Astrocyte (in vitro differentiated cells and primary cell): ENCODE measurements at places on chromosomes 16 and 17. TPM values are rescaled to one million over a fixed set of nuclear protein-coding genes. Genes with fewer than 3 reads are reported as not detected.

The TBX2 gene
- 0.50 and 0.53 TPM in 2 replicates for total RNA-seq

The PERCC1 gene
- not detected in 2 replicates for total RNA-seq

The LRRC36 gene
- total RNA-seq = not detected in 2 replicates

The RHBDL3 gene
- total RNA-seq = 1.1 and 1.4 TPM in 2 replicates

The PVALEF gene
- total RNA-seq = not detected in 2 replicates

DNA sequence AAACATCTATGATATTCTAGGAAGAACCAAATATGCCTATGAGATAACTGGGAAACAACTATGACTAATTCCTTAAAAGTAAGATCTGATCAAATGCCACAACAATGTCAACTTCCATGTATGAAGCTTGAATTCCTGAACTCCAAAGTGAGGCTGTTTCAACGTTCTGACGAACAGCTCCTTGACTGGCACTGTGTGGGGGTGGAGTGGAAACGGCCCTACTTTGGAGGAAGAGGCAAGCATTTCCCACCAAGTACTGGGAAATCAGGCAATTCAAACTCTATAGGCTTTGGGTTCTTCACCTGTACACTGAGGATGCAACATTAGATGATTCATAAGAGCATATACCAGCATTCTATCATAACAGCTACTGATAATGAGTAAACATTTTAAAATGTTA lies 187.2 kb downstream of the CDK5R1 start:
- no peaks in the 10 kb centered on the region for H3K27me3 ChIP-seq
- H3K27ac ChIP-seq = no peak overlapping the region
- H3K36me3 ChIP-seq = no peaks in the 10 kb centered on the region
- DNase-seq = no peak

GRCh38 chr16:58306327-58306726 lies 11.5 kb upstream of the PRSS54 start:
- no peaks in the 10 kb centered on the region for H3K4me1 ChIP-seq
- H3K27ac ChIP-seq = no peak overlapping the region
- peaks cover 4% of the 10 kb centered on the region for H3K27me3 ChIP-seq
- H3K4me3 ChIP-seq = no peak overlapping the region
- DNase-seq = peak; percentile 6

GRCh38 chr16:31361201-31362110 lies 6.5 kb downstream of the ITGAX start:
- DNase-seq = no peak
- H3K4me1 ChIP-seq = no peaks in the 10 kb centered on the region
- no peak overlapping the region for H3K4me3 ChIP-seq
- H3K36me3 ChIP-seq = no peaks in the 10 kb centered on the region

GRCh38 chr17:77847221-77848085 lies 111.0 kb upstream of the TNRC6C start:
- no peak overlapping the region for H3K4me3 ChIP-seq
- no peaks in the 10 kb centered on the region for H3K27me3 ChIP-seq
- no peaks in the 10 kb centered on the region for H3K36me3 ChIP-seq
- no peak for DNase-seq

GRCh38 chr17:49556223-49556943 lies 19.3 kb upstream of the NXPH3 start:
- no peak overlapping the region for H3K4me3 ChIP-seq
- no peak overlapping the region for H3K27ac ChIP-seq
- H3K36me3 ChIP-seq = no peaks in the 10 kb centered on the region
- no peak for DNase-seq
- H3K4me1 ChIP-seq = peaks cover 4% of the 10 kb centered on the region

DNA sequence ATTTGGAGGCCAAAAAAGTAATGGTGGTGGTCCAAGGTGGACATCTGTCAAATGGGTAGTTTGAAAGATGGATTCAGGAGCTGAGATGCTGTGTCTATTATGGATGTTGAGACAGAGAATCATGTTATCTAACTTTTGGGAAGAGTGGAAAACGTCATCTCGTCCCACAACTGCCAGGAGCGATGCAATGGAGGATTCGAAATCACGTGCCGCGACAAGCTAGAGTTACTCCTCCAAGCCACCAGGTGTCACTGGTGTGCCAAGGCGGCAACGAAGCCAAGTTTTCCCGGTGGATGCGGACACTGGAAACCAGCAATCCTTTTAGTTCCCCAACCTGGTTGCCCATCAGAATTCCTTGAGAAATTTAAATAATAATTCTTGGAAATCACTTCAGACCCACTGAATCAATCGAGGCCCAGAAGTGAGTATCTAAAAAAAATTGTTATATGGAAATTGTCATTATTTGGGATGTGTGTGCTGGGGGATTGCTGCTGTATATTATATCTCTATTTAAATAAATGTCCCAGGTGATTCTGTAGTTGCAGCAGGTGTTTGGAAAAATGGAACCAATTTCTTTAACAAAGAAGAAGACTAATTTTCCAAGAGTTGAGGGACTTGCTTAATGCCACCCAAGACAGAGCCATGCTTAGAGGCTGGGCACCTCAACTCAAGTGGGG lies 206.1 kb downstream of the HAPSTR1 start:
- no peak overlapping the region for H3K4me3 ChIP-seq
- no peak overlapping the region for H3K27ac ChIP-seq
- no peaks in the 10 kb centered on the region for H3K4me1 ChIP-seq
- no peaks in the 10 kb centered on the region for H3K36me3 ChIP-seq

DNA sequence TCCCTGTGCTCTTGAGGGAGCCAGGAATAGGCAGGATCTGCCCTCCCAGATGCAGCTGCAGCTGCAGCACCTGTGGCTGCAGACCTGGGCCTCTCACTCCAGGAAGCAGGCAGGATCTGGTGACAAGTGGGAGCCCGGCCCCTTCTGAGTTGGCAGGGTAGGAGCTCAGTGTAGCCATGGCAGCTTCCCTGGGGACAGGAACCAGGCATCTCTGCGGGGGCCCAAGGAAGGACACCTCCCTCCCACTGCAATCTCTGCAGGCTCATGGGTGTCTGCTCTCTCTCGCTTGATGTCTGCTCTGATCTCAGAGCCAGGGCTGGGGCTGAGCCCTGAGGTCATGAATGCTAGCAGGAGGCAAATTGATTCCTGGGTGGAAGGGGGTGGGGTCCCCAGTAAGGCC lies 592.5 kb upstream of the CA10 start:
- H3K36me3 ChIP-seq = no peaks in the 10 kb centered on the region
- no peak overlapping the region for H3K4me3 ChIP-seq
- no peak overlapping the region for H3K27ac ChIP-seq
- H3K27me3 ChIP-seq = no peaks in the 10 kb centered on the region

DNA sequence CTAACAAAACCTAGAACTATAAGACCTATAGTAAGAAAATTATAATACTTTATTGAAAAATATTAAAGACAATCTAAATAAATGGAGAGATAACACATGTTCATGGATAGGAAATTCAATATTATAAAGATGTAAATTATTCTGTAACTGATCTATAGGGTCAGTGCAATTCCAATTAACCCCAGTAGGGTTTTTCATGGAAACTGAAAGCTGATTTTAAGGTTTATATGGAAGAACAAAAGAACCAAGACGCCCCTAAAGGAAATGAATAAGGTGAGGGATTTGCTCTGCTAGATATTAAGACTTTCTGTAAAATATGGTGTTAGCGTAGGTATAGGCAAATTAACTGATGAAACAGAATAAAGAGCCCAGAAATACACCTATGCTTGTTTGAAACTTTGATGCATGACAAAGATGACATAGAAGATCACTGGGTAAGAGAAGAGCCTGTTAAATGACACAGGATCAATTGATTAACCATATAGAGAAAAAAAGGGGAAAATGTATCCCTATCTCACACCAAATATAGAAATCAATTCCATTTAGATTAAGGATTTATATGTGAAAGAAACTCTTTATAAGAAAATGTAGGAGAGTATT lies 3.0 kb downstream of the ICAM2 start:
- no peak overlapping the region for H3K27ac ChIP-seq
- H3K4me3 ChIP-seq = no peak overlapping the region
- H3K4me1 ChIP-seq = no peaks in the 10 kb centered on the region
- DNase-seq = no peak
- peaks cover 11% of the 10 kb centered on the region for H3K27me3 ChIP-seq

GRCh38 chr16:85782451-85782850 lies 16.9 kb downstream of the EMC8 start:
- H3K36me3 ChIP-seq = peaks cover 41% of the 10 kb centered on the region
- no peak overlapping the region for H3K27ac ChIP-seq
- DNase-seq = peak; percentile 40
- peaks cover 14% of the 10 kb centered on the region for H3K4me1 ChIP-seq

GRCh38 chr17:71004413-71004812 lies 835.1 kb downstream of the KCNJ2 start:
- H3K27me3 ChIP-seq = no peaks in the 10 kb centered on the region
- no peak overlapping the region for H3K4me3 ChIP-seq
- no peaks in the 10 kb centered on the region for H3K36me3 ChIP-seq
- DNase-seq = no peak
- no peaks in the 10 kb centered on the region for H3K4me1 ChIP-seq

- H3K36me3 ChIP-seq = no peaks in the 10 kb centered on the region
- no peaks in the 10 kb centered on the region for H3K4me1 ChIP-seq
- no peaks in the 10 kb centered on the region for H3K27me3 ChIP-seq
- no peak for DNase-seq
- H3K4me3 ChIP-seq = no peak overlapping the region
- H3K27ac ChIP-seq = no peak overlapping the region
Observed at GRCh38 chr17:149231-149630, 11.9 kb downstream of the SCGB1C2 start.

GRCh38 chr17:73356561-73357170 lies 44.9 kb upstream of the CDC42EP4 start:
- H3K4me3 ChIP-seq = no peak overlapping the region
- no peak overlapping the region for H3K27ac ChIP-seq
- DNase-seq = no peak
- peaks cover 4% of the 10 kb centered on the region for H3K4me1 ChIP-seq
- no peaks in the 10 kb centered on the region for H3K27me3 ChIP-seq
